ENCODE measurements at places on chromosomes 3 and 15.

DNA sequence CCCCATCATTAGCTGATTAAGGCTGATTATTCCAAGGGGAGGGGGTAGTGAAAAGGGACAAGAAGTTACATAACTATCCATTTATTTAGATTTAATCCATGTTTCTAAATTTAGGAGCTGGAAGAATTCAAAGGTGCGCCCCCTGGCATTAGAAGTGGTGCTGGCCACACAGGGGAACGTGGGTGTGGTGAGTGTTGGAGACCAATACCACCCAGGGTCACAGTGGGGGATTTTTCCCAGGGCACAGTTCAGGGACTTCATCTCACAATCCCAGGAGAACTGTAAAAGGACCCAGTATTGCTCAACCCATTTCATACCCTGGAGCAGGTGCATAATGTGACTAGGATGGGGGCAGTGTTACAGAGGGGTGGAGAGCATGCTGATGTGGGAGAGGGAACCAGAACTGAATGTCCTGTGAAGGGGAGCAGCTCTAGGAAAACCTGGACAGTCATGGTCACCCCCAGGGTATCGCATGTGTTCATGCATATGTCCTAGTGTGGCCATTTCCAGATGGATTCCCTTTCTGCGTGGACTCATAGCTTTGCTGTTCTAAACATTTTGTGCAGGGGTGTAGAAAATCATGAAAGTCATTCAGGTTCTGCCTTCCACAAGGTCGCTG, 110.3 kb downstream of the LSM3 start:
- no peak for DNase-seq
- H3K27ac ChIP-seq: no peak overlapping the region
- H3K4me1 ChIP-seq: peaks cover 26% of the 10 kb centered on the region
- H3K27me3 ChIP-seq: no peaks in the 10 kb centered on the region

DNA sequence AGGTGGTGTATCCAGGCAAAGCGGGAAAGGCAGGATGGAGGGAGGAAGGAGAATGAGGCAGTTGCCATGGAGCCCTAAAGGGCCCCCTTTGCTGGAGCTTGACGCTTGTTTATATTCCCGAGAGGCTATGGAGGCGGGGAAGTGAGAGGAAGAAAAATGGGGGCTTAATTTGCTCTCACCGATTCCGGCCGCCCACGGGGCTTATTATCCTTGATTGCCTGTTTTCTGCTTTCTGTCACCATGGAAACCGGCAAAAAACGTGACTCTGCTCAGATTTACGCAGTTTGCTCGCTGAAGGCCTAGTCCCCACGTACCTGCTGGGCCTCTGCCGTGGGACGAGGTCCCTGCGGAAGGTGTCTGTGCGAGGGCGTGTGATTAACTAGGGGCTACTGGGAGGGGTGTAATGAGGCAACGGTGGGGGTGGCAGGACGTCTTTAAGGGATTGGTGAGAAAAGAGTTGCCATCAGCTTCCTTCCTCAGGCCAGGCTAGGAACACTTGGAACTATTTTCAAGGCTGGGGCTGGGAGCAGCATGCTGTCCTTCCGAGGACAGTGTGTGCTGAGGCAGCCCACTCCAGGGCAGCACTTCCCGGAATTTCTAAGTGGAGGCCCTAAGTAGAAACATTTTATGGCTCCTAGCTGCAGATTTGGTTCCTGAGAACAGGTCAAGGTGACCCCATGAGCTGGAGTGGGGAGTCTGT, 110.8 kb upstream of the NDN start:
- DNase-seq: no peak
- no peak overlapping the region for H3K27ac ChIP-seq

DNA sequence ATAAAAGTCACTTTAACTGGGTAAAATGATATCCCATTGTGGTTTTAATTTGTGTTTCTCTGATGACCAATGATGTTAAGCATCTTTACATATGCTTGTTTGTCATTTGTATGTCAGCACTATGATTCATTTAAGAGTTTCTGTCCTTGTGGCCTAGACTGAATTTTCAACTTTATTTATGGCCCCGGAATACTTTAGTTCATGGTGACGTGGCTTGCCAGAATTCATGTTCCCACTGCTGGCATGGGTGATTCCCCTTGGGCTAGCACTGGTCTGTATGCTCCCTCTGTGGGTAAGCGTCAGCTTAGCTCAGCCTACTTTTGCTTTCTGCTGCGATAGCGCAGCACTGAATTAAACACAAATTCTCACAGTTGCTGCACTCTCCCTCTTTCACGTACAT, 436.3 kb upstream of the SGO1 start:
- H3K27ac ChIP-seq: no peak overlapping the region
- H3K4me3 ChIP-seq: no peak overlapping the region
- DNase-seq: no peak
- H3K27me3 ChIP-seq: no peaks in the 10 kb centered on the region
- no peaks in the 10 kb centered on the region for H3K4me1 ChIP-seq

- H3K27me3 ChIP-seq: no peaks in the 10 kb centered on the region
- no peaks in the 10 kb centered on the region for H3K4me1 ChIP-seq
- no peak overlapping the region for H3K27ac ChIP-seq
- DNase-seq: no peak
- no peak overlapping the region for H3K4me3 ChIP-seq
Measured at GRCh38 chr3:73072634-73073033, 11.2 kb downstream of the EBLN2 start.

DNA sequence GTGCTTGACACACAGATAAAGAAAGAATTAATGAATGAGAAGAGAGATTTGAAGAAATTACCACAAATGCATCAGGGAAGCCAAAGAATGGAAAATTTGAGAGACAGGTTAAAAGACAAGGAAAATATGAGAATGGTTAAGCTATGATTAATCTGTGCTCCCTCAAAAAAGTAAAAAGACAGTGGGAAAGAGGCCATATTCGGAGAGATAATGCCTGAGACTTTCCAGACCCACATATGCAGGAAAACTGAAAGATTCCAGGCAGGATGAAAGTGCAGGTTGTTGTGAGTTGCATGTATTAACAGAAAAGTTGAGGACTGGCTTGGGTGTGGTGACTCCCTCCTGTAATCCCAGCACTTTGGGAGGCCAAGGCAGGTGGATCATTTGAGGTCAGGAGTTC, 302.3 kb downstream of the UACA start:
- H3K27ac ChIP-seq: no peak overlapping the region
- no peaks in the 10 kb centered on the region for H3K4me1 ChIP-seq
- H3K36me3 ChIP-seq: no peaks in the 10 kb centered on the region
- no peak for DNase-seq
- H3K4me3 ChIP-seq: no peak overlapping the region
- H3K27me3 ChIP-seq: no peaks in the 10 kb centered on the region

DNA sequence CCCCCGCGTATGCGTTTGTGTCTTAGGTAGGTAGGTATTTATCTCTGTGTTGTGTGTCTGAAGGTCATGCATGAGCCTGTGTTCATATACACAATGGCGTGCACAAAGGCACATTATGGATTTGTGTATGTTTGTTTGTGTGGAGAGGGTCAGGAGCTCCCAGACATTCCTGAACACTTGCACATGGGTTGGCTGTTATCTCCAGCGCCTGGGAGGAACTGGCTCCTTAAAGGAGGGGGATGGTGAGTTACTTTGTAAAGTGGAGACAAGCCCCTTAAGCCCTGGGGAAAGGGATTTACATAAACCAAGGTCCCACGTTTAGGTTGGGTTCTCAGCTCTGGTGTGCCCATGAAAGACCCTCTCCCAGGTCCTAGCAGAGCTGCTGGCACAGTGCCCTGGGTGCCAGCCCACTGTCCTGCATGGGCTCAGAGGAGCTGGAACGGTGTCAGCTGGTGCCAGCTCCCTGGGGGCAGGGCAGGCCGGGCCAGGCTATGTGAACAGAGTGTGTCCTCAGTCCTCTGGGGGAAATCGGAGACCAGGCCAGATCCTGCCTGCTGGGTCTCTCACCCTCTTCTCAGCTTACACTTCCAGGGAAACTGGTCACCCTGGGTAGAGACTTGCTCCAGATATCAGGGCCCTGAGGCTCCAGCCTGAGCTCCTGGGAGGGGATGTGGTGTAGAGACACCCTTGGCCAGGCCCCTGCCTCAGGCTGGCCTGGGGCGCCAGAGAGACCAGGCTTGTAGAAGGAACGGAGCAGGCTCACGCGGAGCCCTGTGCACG, 25.1 kb downstream of the SNX33 start:
- H3K36me3 ChIP-seq: no peaks in the 10 kb centered on the region
- peak overlapping the region; percentile 78 for H3K27ac ChIP-seq
- no peak for DNase-seq
- H3K4me3 ChIP-seq: no peak overlapping the region
- H3K4me1 ChIP-seq: peaks cover 21% of the 10 kb centered on the region

- no peak overlapping the region for H3K4me3 ChIP-seq
- H3K36me3 ChIP-seq: no peaks in the 10 kb centered on the region
- no peak for DNase-seq
- H3K4me1 ChIP-seq: peaks cover 15% of the 10 kb centered on the region
- H3K27ac ChIP-seq: no peak overlapping the region
Measured at GRCh38 chr3:81483046-81483445, 278.4 kb downstream of the GBE1 start.

GRCh38 chr3:189133768-189134167, 38.0 kb upstream of the TPRG1 start:
- no peak overlapping the region for H3K27ac ChIP-seq
- no peak for DNase-seq
- H3K36me3 ChIP-seq: no peaks in the 10 kb centered on the region
- H3K27me3 ChIP-seq: no peaks in the 10 kb centered on the region

- no peaks in the 10 kb centered on the region for H3K27me3 ChIP-seq
- no peak overlapping the region for H3K4me3 ChIP-seq
- H3K36me3 ChIP-seq: no peaks in the 10 kb centered on the region
- no peaks in the 10 kb centered on the region for H3K4me1 ChIP-seq
- DNase-seq: no peak
Measured at GRCh38 chr3:155347901-155348300, 54.4 kb upstream of the STRIT1 start.

- H3K27me3 ChIP-seq: no peaks in the 10 kb centered on the region
- DNase-seq: no peak
- no peaks in the 10 kb centered on the region for H3K36me3 ChIP-seq
- H3K27ac ChIP-seq: no peak overlapping the region
- no peak overlapping the region for H3K4me3 ChIP-seq
- no peaks in the 10 kb centered on the region for H3K4me1 ChIP-seq
Measured at GRCh38 chr15:101206176-101206591, 45.7 kb downstream of the CHSY1 start.

DNA sequence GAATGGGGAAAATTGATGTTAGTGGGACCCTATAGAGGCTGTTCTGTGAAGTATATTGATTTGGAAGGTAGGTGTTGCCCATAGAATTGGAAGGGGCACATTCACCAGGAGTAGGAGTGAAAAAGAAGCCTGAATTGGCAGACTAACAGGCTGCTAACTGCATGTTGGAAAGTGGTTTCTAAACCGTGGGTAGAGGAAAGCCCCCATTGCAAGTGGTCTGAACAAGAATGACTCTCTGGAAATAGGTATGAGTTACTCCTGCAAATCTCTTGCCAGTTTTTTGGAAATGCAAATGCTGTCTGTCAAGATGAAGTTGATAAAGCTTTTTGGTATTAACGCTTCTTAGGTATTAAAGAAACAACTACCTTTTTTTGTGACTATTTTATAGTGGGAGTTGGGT, 3.5 kb downstream of the UBE2E1 start:
- no peak overlapping the region for H3K4me3 ChIP-seq
- peaks cover 57% of the 10 kb centered on the region for H3K4me1 ChIP-seq
- H3K27ac ChIP-seq: peak overlapping the region; percentile 92
- DNase-seq: no peak

All from transverse colon (tissue), 4 donors.